ENCODE measurements at places on chromosomes 4 and X. TPM values are rescaled to one million over a fixed set of nuclear protein-coding genes. Genes with fewer than 3 reads are reported as not detected.

TRIM2 gene
- 17.6 TPM for total RNA-seq

MAP7D2 gene
- total RNA-seq = 0.29 TPM

XG gene
- total RNA-seq = 3.4 TPM

PRKG2 gene
- total RNA-seq = 0.19 TPM

GUCY1A1 gene
- total RNA-seq = 12.7 TPM

EPHA5 gene
- total RNA-seq = not detected

GLRA2 gene
- total RNA-seq = not detected

PRR32 gene
- total RNA-seq = not detected

SUPT20HL1 gene
- not detected for total RNA-seq

DNA sequence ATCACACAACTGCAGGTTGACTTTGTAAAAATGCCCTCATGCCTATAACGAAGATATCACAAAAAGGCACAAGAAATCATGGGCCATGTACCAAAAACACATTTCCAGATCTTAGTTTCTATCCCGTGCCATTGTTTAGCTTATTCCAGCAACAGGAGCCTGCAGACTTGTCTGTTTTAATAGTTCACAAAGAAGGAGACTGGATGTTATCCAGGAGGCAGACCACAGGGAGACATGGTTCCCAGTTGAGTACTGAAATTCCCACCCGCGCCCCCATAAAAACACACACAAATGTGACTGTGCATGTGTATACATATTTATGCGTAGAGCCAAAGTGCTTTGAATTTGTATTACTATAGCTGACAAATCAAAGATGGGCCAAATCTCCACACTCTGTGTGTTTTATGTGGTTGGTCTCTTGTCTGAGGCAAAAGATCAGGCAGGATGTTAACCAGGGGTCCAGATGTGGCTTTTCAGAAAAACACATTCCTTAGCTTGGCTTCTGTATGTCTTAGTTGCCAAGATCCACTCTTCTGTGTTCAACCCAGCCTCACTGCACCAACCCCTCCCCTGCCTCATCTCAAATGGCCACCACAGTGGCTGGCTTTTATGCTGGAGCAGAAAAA lies 469.2 kb upstream of the DIPK2B start:
- DNase-seq = no peak

- DNase-seq = no peak
Observed at GRCh38 chr4:151992332-151993154, 231.7 kb upstream of the GATB start.

GRCh38 chrX:126550816-126551215 lies 1.8 kb downstream of the DCAF12L1 start:
- no peak for DNase-seq

DNA sequence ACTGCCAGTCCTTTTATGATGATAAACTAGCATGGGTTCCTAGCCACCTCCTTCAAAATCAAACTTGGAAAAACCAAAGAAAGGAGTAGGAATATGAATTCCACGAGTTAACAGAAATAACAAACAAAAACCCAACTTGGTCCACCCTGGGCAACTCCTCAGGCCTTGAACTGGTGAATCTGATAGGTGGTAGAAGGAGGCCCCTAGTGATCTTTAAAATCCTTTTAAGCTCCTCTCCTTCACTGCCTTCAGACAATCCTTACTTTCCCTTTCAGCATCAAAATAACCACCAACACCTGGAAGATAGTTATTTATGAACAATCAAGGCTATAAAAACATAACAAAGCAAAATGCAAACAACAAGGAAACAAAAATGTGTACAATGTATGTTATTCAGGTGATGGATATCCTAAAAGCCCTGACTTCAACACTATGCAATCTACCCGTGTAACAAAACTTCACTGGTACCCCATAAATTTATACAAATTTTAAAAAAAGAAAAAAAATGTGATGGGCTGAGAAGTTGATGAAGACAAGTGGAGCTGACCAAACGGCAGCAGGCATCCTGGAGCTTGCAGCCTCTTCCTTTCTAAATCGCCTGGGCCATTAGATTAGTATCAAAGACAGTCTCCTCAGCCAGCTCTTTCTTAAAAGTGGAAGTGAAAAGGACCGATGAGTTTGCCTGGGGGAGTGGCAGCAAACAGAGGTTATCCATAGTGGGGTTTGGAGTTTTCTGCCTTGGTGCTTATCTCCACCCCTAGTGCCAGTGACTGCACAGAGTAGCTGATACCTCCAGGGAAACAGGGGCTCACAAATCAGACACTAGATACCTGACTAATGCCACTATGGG lies 179.6 kb downstream of the TMA16 start:
- DNase-seq = no peak

DNA sequence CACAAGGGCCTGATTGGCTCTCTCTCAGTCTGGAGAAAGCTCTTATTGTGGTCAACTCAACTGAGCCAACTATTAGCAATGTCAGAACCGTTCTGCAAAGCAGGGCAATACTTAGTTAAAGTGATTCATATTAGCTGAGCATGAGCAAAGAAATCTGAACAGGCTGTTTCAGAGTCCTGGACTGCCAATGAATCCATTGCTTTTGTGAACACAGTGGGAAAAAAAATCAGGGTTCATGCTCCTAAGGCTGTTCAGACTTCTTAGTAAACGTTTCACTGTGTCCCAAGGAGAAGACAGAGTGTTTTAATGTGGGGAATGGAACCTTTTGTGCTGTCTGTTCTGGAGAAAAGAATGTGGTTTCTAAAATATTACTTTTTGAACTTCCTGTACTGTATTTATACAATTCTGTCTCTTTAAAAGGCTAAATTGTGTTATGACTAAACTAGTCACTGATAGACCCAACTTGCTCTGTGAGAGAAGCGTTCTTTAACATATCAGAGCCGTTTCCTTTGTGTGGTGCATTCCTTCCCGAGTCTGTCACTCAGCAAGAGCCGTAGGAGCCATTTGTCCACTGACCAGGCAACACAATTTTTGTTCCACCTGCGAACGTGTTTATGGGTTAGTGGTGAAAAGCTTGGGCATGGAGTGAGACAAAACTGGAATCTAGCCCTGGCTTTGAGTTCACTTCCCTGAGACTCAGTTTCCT lies 366.1 kb downstream of the FBXO8 start:
- no peak for DNase-seq

- no peak for DNase-seq
Observed at GRCh38 chr4:106981431-106981830, 54.7 kb downstream of the DKK2 start.

- DNase-seq = no peak
Observed at GRCh38 chrX:103562801-103563200, 22.5 kb upstream of the TCEAL4 start.

- DNase-seq = no peak
Observed at GRCh38 chrX:21993265-21993664, 38.9 kb upstream of the PHEX start.

- DNase-seq = no peak
Observed at GRCh38 chr4:4857809-4858508, 1.5 kb upstream of the MSX1 start.

GRCh38 chr4:173181848-173182247 lies 13.2 kb downstream of the GALNT7 start:
- no peak for DNase-seq

DNA sequence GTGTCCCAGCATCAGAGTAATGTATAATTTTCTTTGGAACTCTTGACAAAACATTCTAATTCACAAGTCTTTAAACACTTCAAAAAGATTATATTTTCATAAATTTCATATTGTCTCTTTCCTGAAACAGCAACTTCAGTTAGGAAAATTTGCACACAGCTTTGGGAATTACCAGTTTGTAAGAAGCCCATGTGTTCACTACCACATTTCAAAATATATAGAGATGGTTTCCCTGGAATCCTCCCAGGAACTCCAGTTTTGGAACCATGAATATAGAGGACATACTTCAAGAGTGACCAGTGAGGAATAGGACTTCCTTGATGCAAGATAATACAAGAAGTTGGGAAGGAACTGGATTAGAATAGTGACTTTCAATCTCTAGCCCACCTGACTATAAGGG lies 28.7 kb upstream of the HPGDS start:
- DNase-seq = no peak

- DNase-seq = no peak
Observed at GRCh38 chr4:14701896-14702295, 300.4 kb upstream of the CPEB2 start.

DNA sequence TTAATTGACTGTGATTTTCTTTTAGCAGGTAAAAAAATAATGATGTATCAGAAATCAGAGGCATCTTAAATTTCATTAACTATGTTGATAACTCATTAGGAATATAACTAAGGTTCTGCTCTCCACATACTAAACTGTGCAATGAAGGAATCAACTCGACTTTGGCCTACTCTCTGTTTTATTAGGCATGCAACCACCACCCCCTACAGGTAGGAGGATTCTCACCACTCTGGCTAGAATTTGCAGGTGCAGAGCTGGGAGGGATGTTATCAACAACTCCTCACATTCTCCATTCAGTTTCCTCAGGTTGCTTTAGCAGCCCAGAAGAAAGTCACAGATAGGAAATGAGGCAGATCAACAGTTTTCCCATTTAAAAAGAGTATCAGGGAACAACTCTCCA lies 160.1 kb downstream of the COX18 start:
- DNase-seq = no peak

GRCh38 chrX:16386126-16386525 lies 218.8 kb downstream of the MAGEB17 start:
- DNase-seq = no peak

GRCh38 chrX:24846550-24847150 lies 152.9 kb downstream of the POLA1 start:
- no peak for DNase-seq

DNA sequence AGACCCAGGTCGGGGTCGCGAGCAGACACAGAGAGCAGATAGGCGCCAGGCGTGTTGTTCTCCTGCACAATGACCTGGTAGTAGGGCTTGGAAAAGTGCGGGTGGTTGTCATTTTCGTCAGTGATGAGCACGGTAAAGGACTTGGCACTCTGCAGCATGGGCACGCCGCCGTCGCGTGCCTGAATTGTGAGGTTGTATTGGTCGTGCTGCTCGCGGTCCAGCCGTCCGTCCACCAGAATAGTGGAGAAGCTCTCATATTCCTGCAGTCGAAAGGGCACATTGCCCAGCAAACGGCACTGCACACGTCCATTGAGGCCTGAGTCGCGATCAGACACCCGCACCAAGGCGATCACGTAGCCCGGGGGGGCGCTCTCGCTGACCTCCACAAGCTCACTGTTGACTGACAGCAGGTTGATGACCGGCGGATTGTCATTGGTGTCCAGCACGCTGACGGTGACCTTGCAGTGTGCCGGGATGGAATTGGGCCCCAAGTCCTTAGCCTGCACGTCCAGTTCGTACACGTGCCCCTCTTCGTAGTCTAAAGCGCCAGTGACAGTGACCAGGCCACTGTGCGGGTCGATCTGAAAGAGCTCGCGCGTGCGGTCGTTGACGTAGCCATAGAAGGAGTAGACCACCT lies 2.8 kb downstream of the PCDH19 start:
- DNase-seq = no peak

GRCh38 chr4:68904786-68905185 lies 46.8 kb downstream of the UGT2A3 start:
- no peak for DNase-seq

DNA sequence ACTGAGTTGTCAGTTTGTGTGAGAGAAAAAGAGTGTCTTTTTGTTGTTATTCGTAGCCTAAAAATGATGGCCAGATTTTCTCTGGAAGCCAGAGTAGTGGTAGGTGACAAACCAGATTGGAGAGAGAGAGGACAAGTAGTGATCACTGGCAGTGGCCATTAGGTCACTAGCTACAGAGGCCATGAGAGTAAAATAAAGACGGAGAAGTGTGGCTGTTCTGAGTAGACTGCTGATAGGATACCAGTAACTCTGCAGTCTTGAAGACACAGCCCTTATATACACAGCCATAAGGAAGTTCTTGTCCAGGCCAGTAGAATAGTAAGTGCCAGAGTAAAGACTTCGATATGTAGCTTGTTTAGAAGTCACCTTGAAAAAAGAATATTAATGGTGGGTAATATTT lies 7.7 kb downstream of the SLC30A9 start:
- DNase-seq = no peak

DNA sequence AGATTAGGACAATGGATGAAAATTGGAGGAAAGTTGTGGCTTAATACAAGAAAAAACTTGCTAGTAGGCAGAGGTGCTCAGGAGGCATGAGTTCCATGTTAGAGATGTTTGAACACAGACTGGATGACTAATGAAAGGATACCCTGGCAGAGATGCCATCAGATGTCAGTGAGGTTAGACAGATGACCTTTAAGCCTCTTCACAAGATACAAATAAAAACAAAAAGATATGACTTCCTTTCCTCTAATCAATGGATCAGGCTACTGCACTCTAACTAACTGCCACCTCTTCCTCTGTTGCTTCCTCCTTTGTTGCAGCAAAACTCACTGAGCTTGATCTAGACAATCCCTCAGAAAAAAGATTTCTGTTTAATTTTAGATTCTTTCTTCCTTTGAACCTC lies 14.7 kb downstream of the STAP1 start:
- DNase-seq = no peak

DNA sequence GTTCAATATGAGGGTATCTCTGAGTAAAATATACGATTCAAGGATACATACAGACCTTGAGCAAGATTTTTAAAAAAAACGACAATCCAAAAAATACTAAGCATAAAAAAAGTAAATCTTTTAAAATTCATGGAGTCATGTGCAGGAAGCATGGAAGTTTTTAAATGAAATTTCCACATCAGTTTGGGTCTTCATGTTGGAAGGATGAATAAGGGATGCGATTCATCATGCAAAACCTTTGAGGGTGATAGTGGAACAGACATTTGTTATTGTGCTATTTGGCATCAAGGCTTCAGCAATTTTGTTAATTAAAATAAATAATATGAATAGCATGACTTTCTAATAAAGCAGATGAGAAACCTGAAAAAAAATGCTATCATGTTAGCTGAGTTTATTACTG lies 815.0 kb upstream of the PCDH10 start:
- DNase-seq = no peak

- DNase-seq = no peak
Observed at GRCh38 chrX:13180807-13181206, 136.4 kb upstream of the FAM9C start.
